Mesangial cell (primary cell): ENCODE measurements at places on chromosomes 12 and 14. TPM values are rescaled to one million over a fixed set of nuclear protein-coding genes. Genes with fewer than 3 reads are reported as not detected.

GPX2 gene
- not detected in 2 replicates for total RNA-seq

SLC38A6 gene
- total RNA-seq, result 10.4 and 12.9 TPM in 2 replicates

ORMDL2 gene
- 16.4 and 31.3 TPM in 2 replicates for total RNA-seq

FLRT2 gene
- 2.6 and 8.1 TPM in 2 replicates for total RNA-seq

KERA gene
- total RNA-seq, result not detected in 2 replicates

FRS2 gene
- total RNA-seq, result 19.6 and 28.5 TPM in 2 replicates

MYH7 gene
- not detected in 2 replicates for total RNA-seq
